ENCODE measurements at places on chromosomes 2 and 18.

DNA sequence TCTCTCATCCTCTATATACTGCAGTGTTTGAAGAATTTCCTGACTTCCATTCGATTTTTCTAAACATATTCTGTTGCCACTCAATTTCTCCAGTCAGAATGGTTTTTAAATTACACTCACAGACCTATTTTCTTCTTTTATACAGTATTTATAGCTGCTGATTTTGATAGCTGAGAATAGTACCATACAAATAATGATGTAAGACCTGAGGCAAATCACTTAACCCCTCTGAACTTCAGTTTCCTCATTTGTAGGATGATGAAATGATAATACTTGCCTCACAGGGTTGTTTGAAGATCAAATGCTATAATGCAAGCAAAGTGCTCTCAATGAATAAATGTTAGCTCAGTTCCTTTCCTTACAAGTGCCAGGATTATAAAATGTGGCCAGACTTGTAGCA is 241.8 kb downstream of the CPS1 start:
- DNase-seq, result no peak

DNA sequence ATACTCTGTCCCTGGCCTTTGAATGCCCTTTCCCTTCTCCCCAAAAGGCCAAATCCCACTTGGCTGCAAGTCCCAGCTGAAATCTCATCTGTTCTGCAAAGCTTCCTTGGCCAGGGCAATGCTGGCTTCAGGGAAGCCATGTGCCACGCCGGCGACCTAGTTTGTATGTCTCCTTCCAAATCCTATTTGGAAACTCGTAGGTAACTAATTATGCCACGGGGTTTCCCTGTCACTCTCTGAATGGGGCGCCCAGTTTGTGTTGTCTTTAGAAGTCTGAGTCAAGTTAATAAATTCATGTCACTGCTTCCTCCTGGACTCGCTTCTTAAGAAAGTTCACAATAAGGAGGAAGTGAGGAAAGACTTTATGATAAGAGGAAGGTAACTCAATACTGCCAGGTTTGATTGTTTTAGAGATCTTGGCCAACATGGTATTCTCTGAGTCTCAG is 19.1 kb downstream of the FHL2 start:
- DNase-seq, result no peak

- no peak for DNase-seq
Observed at GRCh38 chr2:143545059-143545948, 416.1 kb downstream of the ARHGAP15 start.

- no peak for DNase-seq
Observed at GRCh38 chr2:112151701-112152440, 13.7 kb downstream of the FBLN7 start.

DNA sequence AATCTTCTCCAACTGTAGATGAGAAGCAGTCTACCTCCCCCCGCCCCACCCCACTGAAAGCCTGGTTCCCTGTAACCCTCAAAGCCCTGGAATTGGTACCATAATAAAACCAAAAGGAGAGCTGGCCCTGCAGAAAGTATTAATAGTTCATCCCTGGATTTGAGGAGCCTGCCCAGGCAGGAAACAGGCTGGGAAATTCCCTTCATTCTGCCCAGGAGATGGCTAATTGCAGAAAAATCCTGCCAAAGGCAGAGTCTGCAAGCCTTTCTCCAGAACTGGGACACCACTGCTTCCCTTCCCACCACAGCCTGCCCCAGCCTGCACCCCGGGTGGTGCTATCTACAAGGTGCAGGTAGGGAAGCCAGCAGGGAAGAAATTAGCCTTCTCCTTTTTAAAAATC is 16.3 kb downstream of the GKN2 start:
- no peak for DNase-seq

DNA sequence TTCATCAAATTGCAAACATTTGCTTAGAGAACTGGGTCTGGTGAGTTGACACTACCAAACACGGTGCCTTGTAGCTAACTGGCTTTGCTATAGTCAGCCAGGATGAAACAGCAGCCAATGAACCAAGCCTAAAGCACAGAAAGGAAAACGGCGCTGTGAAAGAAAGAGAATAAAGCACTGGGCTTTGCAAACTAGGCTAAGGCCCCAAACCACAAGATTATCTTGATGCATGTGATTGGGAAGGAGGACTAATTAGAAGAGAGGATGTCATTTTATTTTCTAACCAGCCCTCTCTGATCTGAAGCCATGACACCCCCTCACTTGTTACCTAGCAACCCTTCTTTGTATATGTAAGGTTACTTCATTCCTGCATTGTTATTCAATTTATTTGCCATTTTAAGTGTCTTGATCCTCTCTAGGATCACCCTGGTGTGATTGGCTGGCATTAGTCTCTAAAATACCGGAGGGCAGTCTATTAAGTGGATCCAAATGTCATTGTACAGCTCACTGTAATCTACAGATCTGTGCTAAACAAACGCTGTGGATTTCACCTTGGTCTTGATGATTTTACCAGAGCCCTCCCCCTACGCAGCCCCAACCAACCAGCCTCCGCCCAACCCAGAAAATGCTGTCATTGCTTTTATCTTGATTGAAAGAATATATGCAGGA is 395.4 kb upstream of the ACVR2A start:
- DNase-seq, result no peak

GRCh38 chr2:18991177-18992168 is 366.9 kb downstream of the OSR1 start:
- DNase-seq, result peak; percentile 58

- no peak for DNase-seq
Observed at GRCh38 chr2:234761910-234762309, 189.9 kb upstream of the SH3BP4 start.

- DNase-seq, result no peak
Observed at GRCh38 chr18:68215931-68216330, 499.0 kb downstream of the TMX3 start.

GRCh38 chr18:48750485-48751175 is 200.1 kb downstream of the SMAD7 start:
- DNase-seq, result peak; percentile 84

- no peak for DNase-seq
Observed at GRCh38 chr2:9753665-9754531, 89.4 kb upstream of the TAF1B start.

DNA sequence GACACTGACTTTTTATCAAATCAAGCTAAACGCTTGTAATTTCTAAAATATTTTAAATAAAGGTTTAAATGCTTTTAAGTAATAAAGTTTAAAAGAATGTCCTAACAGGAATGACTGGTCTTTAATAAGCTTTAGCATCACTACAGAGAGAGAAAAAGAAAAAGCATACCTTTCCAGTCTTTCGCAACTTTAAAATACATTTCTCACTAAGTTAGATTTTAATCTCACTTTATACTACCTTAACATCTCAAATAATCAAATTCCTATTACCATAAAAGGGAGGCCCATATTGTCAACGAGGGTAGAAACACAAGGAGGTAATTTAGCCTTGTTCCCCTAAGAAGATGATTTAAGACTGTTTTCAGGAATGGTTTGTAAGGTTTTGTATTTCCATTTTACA is 80.7 kb downstream of the STRN start:
- DNase-seq, result no peak

GRCh38 chr2:58447586-58447985 is 206.5 kb upstream of the FANCL start:
- DNase-seq, result no peak

- no peak for DNase-seq
Observed at GRCh38 chr2:27990030-27990590, 99.6 kb downstream of the BABAM2 start.

GRCh38 chr2:84326831-84327432 is 132.1 kb downstream of the SUCLG1 start:
- DNase-seq, result no peak

DNA sequence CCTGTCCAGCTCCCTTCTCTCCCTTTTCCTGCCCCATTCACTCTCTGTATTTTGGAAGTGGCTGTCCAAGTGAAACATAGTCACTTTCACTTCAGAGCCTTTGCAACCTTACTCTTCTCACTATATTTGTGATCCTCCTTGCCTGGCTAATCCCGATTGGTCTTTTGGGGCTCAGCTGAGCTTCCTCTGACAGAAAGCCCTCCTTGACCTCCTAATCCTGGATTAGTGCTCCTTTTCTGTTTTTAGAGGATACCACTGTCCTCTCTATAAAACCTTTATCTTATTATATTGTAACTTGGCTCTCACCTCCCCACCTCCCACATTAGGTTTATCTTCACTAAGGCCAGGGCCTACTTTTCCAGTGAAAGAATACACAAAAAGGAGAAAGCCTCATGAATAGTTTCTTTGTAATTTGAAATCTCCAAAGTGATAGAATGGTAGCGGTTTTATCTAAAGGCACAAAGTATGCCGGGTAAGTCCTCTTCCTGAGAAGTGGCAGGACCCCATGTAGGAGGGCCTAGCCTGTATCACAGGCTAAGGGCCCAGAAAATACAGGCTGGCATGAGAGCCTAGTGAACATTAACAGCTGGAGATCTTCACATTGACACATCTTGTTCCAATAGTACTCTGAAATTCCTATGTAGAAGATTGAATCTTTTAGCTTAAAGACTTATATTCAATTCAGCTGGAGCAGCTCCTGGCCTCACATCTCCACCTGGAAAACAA is 83.1 kb upstream of the GAREM1 start:
- no peak for DNase-seq

GRCh38 chr18:49851624-49852023 is 38.3 kb upstream of the ACAA2 start:
- no peak for DNase-seq

DNA sequence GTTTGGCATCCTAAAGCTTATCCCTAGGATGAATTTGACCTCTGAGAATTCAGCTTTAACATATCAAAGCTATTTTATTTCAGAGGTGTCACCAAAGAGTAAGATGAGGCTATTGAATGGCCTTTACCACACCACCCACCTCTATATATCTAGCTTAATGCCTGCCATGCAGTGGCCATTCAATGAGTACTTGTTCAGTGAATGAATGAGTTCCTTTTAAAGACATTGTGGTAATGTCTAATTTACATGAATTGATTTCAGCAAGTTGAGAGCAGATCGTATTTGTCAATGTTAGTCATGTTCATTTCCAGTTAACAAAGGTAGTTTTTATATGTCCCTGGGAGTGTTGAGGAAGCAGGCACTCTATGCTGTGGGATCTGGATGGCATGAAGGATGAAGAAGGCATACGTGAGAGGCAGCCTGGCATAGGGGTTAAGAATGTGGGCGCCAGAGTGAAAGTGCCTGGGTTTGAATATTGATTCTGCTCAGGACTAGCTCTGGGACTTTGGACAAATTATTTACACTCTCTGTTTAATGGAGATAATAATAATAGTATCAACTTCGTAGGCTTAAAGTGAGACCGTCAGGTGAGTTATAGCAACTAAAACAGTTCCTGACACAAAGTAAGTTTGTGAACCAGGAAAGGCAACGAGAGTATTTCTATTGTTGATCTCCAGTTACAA is 434.1 kb upstream of the CHST9 start:
- no peak for DNase-seq

DNA sequence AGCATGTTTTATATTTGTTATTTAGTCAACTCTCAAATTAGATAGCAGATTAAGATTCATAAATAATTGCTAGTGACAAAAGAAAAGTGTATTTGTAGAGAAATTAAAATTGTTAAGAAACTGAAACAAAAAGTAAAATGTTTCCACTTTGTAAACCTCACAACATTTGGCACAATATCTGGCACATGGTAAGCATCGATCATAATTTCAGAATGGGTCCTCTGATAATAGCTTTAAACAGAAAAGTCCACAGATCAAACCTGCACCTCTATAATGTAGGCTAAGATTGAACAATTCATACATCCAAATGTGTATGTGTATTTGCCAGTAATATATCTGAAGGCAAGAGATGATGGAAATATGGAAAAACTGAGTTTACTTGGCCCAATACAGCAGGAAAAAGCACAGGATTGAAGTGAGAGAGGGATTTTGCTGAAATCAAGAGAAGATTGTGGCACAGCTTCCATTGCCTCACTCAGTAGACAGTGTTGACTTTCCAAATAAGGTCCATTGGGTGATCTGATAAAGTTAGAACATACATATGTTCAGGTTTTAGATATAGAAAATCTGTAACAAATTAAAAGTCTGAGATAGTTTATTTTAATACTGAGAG is 39.4 kb downstream of the COBLL1 start:
- no peak for DNase-seq

- DNase-seq, result no peak
Observed at GRCh38 chr2:168577885-168578284, 121.8 kb downstream of the CERS6 start.

DNA sequence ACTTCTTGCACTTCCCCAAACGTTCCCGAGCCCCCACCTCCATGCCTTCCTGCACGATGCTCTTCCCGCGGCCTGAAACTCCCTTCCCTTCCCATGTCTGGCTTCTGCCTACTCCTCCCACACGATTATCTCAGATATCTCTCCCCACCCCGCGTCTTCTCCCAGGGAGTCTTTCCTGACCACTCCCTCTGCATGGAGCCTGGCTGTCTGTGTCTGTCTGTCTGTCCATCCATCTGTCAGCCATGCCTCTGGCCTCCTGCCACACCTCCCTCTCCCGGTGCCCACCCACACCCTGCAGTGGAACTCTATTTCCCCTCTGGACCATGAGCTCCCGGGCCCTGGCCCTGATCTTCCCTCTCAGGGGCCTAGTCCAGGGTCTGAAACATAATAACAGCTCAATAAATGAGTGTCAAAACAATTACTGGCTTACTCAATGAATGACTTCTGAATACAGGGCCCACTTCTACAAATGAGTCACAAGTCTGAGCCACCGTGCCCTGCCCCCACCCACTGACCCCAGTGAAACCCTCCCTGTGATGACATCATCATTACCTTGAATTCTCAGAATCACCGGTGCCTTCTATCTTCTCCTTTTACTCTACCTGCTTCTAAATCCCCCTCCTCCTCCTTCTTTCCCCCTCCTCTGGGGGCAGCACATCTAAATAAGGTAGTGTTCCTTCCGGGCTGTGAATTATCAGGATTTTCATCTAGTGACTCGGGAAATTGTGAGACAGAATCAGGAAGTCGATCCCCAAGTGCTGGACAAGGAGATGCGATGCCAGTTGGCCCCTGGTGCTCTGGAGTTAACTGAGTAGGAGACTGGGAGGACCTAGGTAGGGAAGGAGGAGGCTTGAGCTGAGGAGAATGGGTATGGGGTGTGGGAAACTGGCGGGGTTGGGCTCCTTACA is 46.1 kb upstream of the PLB1 start:
- DNase-seq, result no peak

- DNase-seq, result no peak
Observed at GRCh38 chr2:230347659-230348305, 20.8 kb downstream of the SP140L start.

- DNase-seq, result no peak
Observed at GRCh38 chr2:28377195-28377816, 15.4 kb upstream of the FOSL2 start.

- no peak for DNase-seq
Observed at GRCh38 chr2:70658476-70658875, 104.8 kb upstream of the TGFA start.

GRCh38 chr2:196533772-196534397 is 105.6 kb upstream of the CCDC150 start:
- DNase-seq, result no peak

GRCh38 chr18:10420561-10421352 is 33.7 kb upstream of the APCDD1 start:
- DNase-seq, result no peak

GRCh38 chr2:54755641-54756326 is 32.3 kb downstream of the EML6 start:
- no peak for DNase-seq

Measured in femur (tissue), 1 donor.